CD4-positive, alpha-beta T cell (primary cell): ENCODE measurements at places on chromosomes 11 and 22.

- no peak for DNase-seq
Measured at GRCh38 chr11:22472306-22472705, 134.1 kb downstream of the SLC17A6 start.

DNA sequence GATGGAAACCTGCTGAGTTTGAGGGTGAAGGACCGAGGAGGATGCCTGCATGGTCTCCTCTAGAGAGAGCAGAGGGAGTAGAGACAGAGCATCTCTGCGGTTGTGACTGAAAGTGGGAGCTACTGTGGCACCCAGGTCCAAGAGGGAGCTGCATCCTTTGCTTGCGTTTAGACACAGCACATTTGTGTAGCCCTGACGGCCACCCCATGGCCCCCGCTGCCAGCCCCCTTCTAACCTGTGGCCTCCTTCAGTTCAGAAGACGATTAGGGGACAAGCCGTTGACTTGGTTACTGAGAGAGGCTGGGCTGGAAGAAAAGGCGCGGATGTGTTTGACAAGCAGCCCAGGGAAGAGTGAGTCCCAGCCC lies 690.9 kb downstream of the BRD1 start:
- no peak for DNase-seq

- peak; percentile 7 for DNase-seq
Measured at GRCh38 chr11:78420796-78421209, 3.2 kb upstream of the GAB2 start.

DNA sequence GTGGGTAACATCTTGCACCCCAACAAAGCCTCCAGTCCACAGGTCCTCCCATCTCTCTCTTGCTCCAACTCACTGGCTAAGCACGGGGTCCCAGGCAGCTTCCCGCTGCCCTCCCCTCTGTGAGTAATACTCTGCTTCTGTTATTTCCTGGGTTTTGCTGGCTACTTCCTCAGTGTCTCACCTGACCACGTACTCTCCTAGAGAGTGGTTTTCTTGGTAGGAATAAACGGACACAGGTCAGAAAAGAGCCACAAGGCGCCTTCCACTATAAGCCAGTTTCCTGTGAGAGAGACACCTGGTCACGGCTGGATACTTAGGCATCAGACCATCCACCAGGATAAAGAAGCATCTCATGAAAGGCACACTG lies 36.0 kb downstream of the ARRB1 start:
- DNase-seq: no peak

- DNase-seq: no peak
Measured at GRCh38 chr22:35316751-35317150, 17.1 kb downstream of the TOM1 start.

DNA sequence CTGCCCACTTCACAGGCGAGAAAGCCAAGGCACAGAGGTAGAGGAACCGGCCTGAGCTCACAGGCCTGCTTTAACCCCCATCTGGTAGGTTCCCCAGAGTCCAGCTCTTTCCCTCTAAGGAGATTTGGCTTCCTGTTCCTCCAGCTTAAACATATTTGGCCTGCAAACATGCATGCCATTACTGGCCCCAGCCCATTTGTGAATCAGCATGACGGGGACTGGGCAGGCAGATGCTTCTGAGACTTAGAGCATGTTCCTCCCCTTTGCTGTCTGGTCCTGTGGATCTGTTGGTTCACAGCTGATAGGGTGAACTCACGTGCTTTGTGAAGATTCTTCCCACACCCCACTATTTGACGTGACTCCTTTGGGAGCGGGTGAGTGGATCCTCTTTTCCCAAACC lies 12.6 kb downstream of the CHST1 start:
- DNase-seq: no peak

DNA sequence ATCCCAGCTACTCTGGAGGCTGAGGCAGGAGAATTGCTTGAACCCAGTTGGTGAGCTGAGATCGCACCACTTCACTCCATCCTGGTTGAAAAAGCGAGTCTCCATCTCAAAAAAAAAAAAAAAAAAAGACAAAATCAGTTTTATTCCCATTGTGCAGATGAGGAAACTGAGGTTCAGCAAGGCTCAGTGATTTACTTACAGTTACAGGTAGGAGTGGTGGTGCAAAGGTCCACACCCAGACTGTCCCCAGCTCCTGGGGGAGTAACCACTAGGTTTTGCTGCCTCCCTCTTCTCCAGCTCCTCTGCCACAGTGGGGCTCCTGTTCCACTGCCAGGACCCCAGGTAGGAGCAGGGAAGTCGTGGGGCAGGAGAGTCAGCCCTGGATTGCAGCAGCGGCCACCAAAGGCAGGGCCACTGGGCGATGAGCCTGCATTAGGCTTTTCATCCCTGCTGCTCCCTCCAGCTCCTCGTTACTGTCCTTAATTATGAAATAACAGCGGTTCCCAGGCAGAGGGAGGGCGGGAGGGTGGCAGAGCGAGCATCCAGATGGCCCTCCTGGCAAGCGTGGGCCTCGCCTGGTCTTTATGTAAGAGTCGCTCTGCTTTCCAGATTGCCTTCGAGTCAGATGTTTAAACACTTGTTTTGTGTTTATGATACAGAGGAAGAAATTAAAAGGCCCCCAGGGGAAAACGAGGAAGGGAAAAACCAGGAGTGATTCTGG lies 15.5 kb upstream of the RASD2 start:
- DNase-seq: no peak
